Forelimb muscle (tissue), 1 donor: ENCODE measurements at places on chromosomes 3 and 15. TPM values are rescaled to one million over a fixed set of nuclear protein-coding genes. Genes with fewer than 3 reads are reported as not detected.

- no peak for DNase-seq
These were observed 302.8 kb downstream of the NLGN1 start for GRCh38 chr3:173700336-173700735.

The WDR93 gene
- 0.18 TPM for polyA plus RNA-seq

GRCh38 chr3:87987952-87988351, 70.9 kb downstream of the CGGBP1 start:
- no peak for DNase-seq

The TMEM40 gene
- 30.9 TPM for polyA plus RNA-seq

- no peak for DNase-seq
These were observed 113.4 kb downstream of the CHST2 start for GRCh38 chr3:143232981-143233380.

DNA sequence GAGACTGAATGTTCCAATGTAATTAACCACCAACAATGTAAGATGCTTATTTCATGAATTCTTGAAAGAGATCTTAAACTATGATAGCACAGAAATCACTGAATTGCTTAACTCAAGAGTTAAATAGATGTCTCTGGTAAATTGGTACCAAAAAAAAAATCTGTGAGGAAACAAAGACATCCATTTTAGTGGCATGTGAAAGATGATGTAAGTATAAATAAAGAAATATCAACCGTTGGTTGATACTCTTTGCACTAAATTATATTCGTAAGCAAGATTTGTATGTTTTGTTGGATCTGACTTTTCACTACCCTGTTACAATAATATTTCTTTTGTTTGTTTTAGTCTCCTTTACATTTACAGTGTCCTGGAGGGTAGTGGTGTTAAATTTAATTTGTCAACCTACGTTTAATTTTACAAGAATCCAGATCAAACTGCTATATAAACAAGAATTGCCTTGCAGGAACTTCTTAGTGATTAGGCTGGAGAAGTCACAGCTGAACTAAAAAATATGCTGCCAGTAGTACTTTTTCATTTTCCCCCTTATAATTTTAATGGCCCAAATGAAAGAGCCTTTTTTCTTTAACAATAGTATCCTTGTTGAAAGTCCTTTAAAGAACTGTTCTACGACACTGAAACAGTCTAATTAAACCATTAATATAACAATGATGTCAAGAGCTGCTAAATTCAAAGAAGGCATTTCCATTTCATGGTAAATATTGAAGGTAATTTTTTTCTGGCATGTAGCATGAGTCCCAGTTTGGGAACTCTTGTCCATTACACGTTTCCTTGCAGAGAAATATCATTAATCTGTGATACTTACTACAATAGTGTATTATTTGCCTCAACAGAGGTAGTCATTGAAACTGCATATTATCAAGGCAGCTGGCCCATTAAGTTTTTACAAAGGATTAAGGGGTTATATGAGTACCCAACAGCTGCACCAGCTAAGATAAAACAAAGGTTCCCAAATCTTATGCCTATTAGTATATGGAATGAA, 109.6 kb upstream of the PHLDB2 start:
- DNase-seq, result no peak

- no peak for DNase-seq
These were observed 34.7 kb upstream of the MRPS22 start for GRCh38 chr3:139309061-139309591.
